SW 1271 (cell line): ENCODE measurements at places on chromosomes 4 and X.

- DNase-seq, result no peak
Measured at GRCh38 chr4:5086535-5086934, 35.3 kb downstream of the STK32B start.

GRCh38 chr4:110629780-110630687, 7.2 kb upstream of the PITX2 start:
- DNase-seq, result no peak

- no peak for DNase-seq
Measured at GRCh38 chrX:97564496-97564895, 680.8 kb downstream of the RPA4 start.

- no peak for DNase-seq
Measured at GRCh38 chr4:183876268-183876934, 28.7 kb upstream of the STOX2 start.

- DNase-seq, result peak; percentile 10
Measured at GRCh38 chr4:107734120-107734519, 14.1 kb upstream of the PAPSS1 start.

GRCh38 chrX:154010330-154011087, 9.2 kb downstream of the IRAK1 start:
- no peak for DNase-seq

GRCh38 chr4:83109480-83110222, 4.9 kb downstream of the PLAC8 start:
- no peak for DNase-seq

DNA sequence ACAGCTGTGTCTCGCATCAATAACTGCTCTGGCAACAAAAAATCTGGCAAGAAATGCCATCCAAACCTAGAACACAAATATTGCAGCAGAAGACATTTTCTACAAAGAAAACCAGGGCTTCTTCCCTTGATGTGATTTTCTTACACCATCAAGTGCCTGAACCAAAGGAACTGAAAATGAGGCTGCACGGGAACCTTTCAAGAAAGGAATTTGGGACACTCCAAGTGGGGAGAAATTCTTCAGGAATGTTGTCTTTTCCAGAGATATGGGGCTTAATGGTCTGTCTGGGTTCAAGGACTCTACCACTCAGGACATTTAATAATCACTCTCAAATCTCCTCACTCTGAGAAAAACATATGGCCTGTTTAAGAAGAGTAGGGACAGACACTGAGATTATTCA, 57.6 kb downstream of the PRDM5 start:
- no peak for DNase-seq

DNA sequence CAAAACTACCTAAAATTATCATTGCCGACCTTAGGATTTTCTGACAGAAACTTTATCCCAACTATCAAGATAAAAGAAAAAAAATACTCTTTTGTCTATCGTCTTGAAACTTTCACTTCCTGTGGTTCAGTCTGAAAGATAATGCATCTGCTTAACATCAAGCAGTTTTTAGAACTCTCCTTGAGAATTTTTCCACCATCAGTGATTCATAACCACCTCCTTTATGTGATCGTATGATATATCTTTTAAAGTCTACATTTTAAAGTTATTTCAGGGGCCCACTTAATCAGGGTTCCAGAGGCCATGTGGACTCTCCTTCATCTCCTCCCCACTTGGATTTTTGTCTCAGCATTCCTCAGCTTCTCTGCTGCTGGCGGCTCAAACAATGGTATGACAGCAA, 272.8 kb upstream of the TENM3 start:
- DNase-seq, result no peak

DNA sequence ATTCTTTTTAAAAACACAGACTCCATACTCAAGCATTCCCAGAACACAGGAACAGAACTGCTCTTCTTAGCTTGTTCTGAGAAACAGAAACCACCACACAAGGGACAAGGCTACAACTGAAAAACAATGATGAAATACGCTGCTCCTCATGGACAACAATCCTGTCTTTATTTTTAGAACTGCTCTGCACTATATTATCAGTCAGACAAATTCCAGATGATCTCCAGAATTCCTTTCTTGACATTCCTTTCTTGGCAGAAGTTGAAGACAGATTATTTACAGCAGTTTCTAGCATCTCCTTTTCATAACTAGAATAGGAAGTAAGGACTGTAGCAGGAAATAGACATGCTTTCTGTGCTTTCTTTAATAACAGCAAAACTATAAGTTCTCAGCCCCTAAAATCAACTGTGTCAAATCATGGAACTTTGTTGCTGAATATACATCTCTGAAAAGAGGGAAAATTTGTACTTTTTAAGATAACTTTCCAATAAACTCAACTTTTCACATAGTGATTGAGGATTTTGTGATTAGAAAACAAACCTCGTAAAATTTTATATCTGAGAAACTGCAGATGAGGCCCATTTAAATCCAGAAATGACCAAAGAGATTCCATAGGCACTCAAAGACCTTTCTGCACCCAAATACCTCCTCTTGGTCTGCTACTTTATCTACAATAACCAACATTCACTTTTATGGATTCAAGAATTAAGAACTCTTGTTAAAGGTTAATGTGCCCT, 35.9 kb downstream of the ANTXR2 start:
- DNase-seq, result no peak
